Stimulated activated CD4-positive, alpha-beta T cell treated with anti-CD3 and anti-CD28 coated beads, Interleukin-4, amount 100 ng/mL, for 1 hour (primary cell): ENCODE measurements at places on chromosomes 2 and 18.

GRCh38 chr2:85674417-85674816, 6.4 kb upstream of the SFTPB start:
- no peak for DNase-seq

DNA sequence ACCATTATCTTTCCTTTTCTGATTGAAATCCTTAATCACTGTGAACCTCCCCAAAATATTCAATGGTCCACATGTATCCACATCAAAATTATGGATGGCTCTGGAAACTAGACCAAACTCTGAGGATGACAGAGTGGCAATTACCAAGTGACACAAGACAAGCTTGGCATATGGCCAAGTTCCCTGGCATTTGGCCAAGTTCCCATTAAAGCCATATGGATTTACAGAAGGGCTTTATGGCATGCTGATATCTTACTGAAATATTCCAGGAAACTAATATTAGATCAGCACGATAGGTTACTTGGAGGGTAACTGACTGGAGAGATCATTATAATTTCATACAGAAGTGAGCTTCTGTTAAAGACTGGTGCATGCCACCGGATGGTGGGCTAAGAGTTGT, 21.9 kb upstream of the CERS6 start:
- DNase-seq: no peak

DNA sequence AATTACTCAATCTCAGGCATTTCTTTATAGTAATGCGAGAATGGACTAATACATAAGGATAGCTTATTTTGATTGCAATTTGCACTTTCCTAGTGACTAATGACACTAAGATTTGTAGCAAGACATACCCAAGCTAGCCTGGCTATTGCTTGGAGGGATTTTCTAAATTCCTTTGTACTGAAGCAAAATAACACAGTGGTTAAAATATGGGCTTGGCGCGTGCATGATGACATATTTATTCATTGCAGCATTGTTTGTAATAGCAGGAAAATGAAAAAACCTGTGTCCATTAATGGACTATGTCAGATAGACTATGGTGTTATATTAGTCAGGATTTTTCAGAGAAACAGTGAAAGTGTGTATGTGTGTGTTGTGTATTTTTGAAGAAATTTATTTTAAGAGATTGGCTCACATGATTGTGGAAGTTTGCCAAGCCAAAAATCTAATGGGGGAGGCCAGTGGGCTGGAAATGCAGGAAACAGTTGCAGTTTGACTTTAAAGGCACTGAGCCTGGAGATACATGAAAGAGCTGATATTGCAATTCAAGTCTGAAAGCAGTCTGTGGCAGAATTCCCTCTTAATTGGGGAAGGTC, 16.7 kb upstream of the LAPTM4A start:
- DNase-seq: no peak

- DNase-seq: no peak
These were observed 301.8 kb downstream of the NBAS start for GRCh38 chr2:15259356-15259756.

DNA sequence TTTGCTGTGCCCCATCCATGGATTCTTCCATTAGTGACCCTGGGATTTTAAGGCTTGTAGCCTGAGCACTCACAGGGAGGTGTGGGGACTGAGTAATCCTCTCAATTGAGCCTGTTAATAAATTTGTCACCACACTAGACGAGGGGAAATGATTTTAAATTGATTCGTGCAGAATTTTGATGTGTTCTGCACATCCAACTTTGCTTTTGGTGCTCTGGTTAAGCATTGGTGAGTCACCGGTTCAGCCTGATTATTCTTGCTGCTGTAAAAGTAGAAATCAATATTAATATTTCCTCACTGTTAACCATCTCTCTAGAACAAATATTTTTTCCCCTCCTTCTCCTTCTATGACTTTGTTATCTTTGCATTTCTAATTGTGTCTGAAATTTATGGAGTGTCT, 482.0 kb downstream of the TSN start:
- DNase-seq: no peak
